ENCODE measurements at places on chromosomes 2 and 18. TPM values are rescaled to one million over a fixed set of nuclear protein-coding genes. Genes with fewer than 3 reads are reported as not detected.
A peak's percentile ranks its signal among the peaks of the same experiment; 100 is the strongest.

Gene TLX2
- total RNA-seq: 6.6 TPM

Gene UPP2
- not detected for total RNA-seq

DNA sequence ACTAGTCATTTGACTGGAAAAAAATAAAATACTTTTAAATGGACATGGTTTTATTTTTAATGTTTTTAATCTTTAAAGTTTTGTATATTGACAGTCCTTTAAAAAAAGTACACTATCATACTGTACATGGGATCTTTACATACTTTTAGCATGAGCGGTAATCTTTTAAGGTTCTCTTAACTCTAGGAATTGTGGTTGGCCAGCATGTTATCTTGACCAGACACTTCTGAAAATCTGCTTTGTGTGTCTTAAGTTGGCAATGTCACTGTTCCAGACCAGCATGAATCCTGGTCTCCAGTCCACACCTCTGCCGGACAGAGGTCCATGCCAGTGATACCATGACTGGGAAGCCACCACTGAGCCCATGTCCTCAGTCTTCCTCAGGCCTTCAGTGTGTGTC is 17.7 kb downstream of the ITGB1BP1 start:
- peak; percentile 49 for DNase-seq

DNA sequence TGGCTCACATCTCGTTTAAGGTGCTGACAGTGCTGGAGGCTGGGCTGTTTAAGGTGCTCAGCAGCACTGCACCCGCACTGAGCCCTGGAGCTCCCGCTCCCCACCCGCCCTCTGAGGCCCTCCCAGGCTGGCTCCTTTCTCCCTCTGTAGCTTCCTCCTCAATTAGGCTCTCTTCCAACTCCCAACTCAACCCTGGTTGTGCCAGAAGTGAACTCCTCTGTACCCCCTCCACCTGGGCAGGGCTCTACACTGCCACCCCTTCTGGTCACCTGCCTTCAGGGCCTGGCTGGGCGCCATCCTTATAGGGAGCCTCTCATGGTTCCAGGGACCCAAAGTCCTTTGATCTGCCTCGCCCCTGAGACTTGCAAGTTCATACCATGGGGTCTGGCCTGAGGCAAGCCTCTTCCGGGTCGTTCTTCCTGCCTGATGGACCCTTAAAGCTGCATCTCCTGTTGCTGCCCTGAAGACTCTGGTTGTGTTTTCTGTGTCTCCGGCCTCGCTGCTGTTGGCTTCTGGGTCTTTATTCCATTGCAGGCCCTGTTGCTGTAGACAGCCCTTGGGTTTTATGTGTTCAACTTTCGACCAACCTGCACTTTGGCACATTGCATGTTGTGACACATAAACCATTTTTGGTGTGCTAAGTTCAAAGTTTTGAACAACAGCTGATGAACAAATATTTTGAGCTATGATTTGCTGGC is 199.6 kb downstream of the LDLRAD4 start:
- DNase-seq: no peak

Gene PDE6D
- total RNA-seq: 23.6 TPM

Measured in vagina (tissue), 2 donors.